Thyroid gland (tissue), 4 donors: ENCODE measurements at places on chromosomes 4 and X. TPM values are rescaled to one million over a fixed set of nuclear protein-coding genes. Genes with fewer than 3 reads are reported as not detected.

GRCh38 chrX:42809569-42809968 is 31.6 kb upstream of the PPP1R2C start:
- no peak overlapping the region for H3K4me3 ChIP-seq
- DNase-seq: no peak
- H3K4me1 ChIP-seq: no peaks in the 10 kb centered on the region
- H3K27ac ChIP-seq: no peak overlapping the region

DNA sequence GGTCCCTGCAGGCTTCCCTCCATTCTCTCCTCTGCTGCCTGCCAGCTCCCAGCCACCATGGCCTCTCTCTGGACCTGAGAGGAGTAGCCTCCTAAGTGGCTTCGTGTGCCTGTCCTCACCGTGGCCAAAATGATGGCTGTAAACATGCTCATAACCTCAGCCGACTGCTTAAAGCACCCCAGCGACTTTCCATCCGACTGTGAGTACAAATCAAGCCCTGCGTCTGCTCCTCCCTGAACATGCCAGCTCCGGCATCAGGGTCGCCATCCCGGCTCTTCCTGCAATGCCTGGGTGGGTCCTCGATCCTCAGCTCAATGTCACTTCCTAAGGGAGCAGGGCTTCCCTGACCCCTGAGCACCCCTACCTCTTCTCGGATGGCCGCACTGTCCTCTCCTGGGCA is 3.3 kb upstream of the SORCS2 start:
- DNase-seq: no peak
- H3K36me3 ChIP-seq: no peaks in the 10 kb centered on the region
- no peak overlapping the region for H3K4me3 ChIP-seq
- peaks cover 17% of the 10 kb centered on the region for H3K4me1 ChIP-seq
- H3K27me3 ChIP-seq: no peaks in the 10 kb centered on the region

GRCh38 chr4:13597604-13598003 is 29.9 kb downstream of the BOD1L1 start:
- no peaks in the 10 kb centered on the region for H3K27me3 ChIP-seq
- H3K4me3 ChIP-seq: no peak overlapping the region
- no peak for DNase-seq

DNA sequence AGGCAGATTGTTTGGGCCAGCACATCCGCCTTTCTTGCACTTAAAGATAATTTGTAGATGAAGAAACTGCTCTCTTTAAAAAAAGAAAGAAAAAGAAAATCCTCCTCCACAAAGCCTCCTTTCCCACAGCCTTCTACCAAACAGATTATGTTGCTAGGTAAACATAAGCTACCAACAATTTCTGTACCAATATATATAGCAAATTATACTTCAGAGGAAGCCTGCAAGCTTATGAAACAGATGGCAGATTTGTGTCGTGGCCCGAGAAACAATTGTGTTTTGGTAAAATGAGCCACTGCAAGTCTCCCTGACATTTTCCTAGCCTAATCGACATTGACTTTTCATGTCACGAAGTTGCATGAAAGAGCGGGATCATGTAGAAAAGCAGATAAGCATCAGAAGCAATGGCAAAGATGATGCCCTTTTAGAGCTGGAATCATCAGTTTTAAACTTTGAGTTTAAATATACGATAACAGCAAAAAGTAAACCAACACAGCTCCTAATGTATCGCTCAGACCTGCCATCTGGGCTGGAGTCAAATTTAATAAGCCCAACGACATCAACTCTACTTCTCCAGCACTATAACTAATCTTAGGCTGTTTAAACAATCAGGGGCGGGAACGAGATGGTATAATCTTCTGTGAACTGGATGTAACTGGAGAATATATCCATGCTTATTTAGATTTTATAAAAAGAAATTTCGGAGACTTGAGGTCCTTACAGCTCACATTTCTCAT is 94.9 kb upstream of the PLAC1 start:
- DNase-seq: no peak
- H3K36me3 ChIP-seq: no peaks in the 10 kb centered on the region
- H3K4me3 ChIP-seq: no peak overlapping the region
- H3K4me1 ChIP-seq: no peaks in the 10 kb centered on the region

DNA sequence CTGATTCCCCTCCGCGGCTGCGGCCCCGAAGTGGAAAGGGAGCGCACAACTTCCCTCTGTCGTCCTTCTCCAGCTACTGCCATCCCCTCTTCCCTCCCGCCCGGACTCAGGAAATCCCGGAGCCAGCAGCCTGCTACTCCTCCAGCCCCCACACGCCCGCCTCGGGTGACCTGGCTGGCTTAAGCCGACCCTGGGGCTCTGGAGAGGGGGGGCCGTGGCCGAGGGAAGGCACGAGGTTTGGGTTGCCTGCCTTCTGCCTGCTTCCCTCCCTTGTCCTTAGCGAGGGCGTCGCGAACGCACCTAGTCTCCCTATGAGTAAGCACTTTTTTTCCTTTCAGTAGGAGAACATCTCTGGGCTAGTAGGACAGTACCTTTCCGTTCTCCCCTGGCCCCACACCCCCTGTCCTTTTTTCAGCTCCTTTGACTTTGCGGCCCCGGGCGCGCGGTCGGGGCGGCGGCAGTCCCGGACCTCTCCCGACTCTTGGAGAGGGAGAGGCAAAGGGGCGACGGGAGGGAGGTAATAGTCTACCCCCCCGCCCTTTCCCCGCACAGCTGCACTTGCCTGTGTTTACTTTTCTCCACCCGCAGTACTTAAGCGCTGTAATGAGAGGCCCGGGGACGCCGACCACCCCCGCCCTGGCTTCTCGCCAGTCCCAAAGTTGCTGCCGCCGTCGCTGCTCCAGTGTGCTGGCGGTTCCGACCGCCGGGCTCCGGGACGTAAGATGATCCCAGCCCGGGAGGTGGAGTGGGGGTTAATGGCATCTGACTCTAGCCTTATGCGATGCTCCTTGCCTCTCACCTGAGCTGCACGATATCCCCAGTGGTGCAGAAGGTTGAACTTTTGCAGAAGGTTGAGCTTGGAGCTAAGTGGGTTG is 868 bp downstream of the PLS3 start:
- peak overlapping the region; percentile 92 for H3K27ac ChIP-seq
- H3K27me3 ChIP-seq: no peaks in the 10 kb centered on the region
- peak; percentile 73 for DNase-seq
- H3K36me3 ChIP-seq: no peaks in the 10 kb centered on the region
- peaks cover 12% of the 10 kb centered on the region for H3K4me1 ChIP-seq
- peak overlapping the region; percentile 45 for H3K4me3 ChIP-seq

DNA sequence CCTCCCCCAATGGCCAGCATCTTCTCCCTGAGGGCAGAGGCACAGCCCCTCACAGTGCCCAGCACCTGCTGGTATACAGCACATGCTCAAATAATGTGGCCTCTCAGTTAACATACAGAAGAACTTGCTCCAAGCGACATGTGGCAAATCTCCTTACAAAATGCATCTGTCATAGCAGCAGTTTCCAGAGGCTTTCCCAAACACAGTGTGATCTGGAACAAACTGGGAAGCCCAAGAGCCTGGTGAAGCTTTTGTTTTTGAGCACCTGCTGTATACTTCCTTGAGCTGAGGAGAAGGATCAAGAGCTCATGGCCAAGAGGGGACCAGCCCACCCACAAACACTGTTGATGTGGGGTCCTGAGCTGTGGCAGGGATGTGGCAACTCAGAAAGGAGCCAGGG is 34.8 kb upstream of the HTRA3 start:
- no peak overlapping the region for H3K4me3 ChIP-seq
- peaks cover 8% of the 10 kb centered on the region for H3K36me3 ChIP-seq
- H3K27ac ChIP-seq: no peak overlapping the region
- no peaks in the 10 kb centered on the region for H3K27me3 ChIP-seq
- DNase-seq: no peak

DNA sequence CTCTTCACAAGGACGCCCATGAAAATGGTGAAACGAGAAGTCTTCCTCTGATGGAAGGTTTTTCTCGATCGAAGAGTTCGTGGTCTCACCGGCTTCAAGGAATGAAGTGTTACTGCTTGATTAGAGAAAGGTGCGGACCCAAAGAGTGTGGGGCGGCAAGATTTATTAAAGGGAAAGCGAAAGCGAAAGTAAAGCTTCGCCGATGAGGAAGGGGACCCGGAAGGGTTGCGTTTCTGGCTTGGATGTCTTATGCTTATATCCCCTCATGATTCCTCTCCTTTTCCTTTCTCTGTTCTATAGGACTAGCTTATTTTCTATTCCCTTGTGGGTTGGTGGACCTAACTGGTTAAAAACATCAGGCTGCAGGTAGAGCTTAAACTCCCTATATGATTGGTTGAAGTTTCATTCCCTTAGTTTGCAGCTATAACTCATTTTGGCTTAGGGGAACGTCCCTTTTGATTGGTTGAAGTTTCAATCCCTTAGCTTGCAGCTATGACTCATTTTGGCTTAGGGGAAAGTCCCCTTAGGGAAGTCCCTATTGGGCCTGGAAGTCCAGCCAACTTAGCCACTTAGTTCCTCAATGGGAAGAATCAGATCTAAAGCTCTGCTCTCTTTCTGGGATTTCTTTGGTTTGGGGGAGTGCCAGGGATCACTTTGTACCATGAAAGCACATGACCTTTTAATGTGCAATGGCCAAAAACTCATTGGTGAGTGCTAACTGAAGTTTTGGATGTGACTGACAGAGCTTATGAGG is 1025.0 kb upstream of the PCDH10 start:
- no peaks in the 10 kb centered on the region for H3K4me1 ChIP-seq
- no peaks in the 10 kb centered on the region for H3K27me3 ChIP-seq
- DNase-seq: no peak

DNA sequence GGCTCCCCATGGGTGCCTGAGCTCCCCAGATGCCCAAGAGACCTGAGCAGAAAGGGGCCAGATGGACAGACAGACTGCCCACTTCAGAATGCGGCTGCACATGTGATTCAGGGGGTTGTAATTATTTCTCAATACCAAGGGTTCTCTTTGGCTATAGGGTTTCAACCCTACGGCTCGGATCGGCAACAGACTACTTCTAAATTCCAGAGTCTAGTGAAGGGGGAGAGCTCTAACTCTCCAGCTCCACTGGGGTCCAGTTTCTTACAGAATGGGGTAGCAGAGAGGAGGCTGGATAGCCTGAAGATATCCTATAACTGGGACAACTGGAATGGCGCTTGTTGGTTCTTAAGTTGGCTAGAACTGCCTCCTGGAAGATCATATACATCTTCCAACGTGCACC is 136.3 kb downstream of the MGST2 start:
- no peaks in the 10 kb centered on the region for H3K36me3 ChIP-seq
- H3K4me1 ChIP-seq: no peaks in the 10 kb centered on the region
- H3K4me3 ChIP-seq: no peak overlapping the region
- DNase-seq: no peak
- H3K27me3 ChIP-seq: no peaks in the 10 kb centered on the region

GRCh38 chr4:179626687-179627086 is 2184.4 kb upstream of the AGA start:
- H3K27ac ChIP-seq: no peak overlapping the region
- no peaks in the 10 kb centered on the region for H3K36me3 ChIP-seq
- no peaks in the 10 kb centered on the region for H3K27me3 ChIP-seq

GRCh38 chrX:149060921-149061320 is 444.2 kb downstream of the IDS start:
- DNase-seq: no peak
- no peaks in the 10 kb centered on the region for H3K4me1 ChIP-seq
- H3K27me3 ChIP-seq: no peaks in the 10 kb centered on the region
- no peaks in the 10 kb centered on the region for H3K36me3 ChIP-seq
- no peak overlapping the region for H3K27ac ChIP-seq
- no peak overlapping the region for H3K4me3 ChIP-seq

DNA sequence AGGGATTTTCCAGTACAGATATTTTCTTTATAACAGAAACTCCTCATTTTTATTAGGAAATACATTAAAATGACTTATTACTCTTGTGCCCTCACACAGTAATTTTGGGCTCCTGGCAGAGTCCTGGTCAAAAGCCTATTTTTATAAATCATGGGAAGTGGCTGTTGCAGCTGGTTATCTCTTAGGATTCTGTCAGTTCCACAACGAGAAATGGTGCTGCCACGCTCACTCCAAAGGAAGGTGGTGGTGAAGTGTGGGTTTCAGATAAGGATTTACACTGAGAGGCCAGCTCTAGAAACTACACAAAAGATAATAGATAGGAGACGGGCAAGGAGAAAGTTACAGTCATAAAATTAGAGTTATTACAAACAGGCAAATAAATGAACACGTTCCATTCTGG is 159.2 kb upstream of the FAM241A start:
- H3K36me3 ChIP-seq: no peaks in the 10 kb centered on the region
- DNase-seq: no peak
- H3K4me3 ChIP-seq: no peak overlapping the region

DNA sequence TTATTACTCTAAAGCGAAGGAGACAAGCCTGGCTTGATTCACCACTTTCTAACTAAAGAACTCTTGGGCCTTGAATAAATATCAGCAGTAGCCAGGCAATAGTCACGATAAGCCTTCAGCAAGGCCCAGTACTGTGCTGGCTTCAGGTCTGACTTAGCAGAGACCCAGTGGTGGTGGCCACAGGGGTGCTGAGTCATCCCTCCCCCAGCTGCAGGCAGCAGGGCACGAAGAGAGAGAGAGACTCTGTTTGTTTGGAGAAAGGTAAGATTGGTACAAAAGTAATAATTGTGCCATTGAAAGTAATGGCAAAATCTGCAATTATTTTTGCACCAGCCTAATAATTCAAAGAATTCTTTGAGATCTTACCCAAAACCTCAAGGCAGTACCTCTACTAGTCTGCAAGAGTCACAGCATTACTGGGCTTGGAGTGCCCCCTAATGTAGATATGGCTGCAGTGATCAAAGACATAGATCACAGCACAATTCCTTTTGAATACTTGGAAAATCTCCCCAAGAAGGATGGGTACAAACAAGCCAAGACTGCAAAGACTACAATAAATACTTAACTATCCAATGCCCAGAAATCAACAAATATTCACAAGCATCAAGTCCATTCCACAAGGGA is 159.5 kb upstream of the USP38 start:
- H3K4me1 ChIP-seq: no peaks in the 10 kb centered on the region
- H3K4me3 ChIP-seq: no peak overlapping the region
- no peak overlapping the region for H3K27ac ChIP-seq
- no peaks in the 10 kb centered on the region for H3K27me3 ChIP-seq
- DNase-seq: no peak

DNA sequence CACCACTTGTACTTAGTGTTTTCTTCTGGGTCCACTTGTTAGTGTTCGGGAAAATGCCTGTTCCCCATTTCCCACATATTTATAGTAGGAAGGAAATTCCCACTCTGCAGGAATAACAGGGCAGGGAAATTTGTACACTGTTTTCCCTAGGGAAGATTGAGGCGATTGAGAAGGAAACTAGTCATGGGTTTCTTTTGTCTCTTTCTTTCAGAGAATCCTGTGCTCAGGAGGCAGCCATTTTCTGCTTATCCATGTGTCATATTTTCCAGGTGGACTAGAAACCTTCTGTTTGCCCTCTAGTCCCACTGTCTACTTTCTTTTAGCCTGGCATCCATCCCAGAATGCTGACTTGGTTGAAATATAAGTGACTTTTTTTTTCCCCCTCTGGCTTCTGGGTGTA is 299.1 kb upstream of the ANKRD50 start:
- no peak overlapping the region for H3K4me3 ChIP-seq
- no peaks in the 10 kb centered on the region for H3K27me3 ChIP-seq
- no peaks in the 10 kb centered on the region for H3K36me3 ChIP-seq
- DNase-seq: no peak
- no peak overlapping the region for H3K27ac ChIP-seq

- no peaks in the 10 kb centered on the region for H3K27me3 ChIP-seq
- no peaks in the 10 kb centered on the region for H3K36me3 ChIP-seq
- DNase-seq: peak; percentile 32
- H3K27ac ChIP-seq: no peak overlapping the region
These were observed 1.5 kb upstream of the PAPSS1 start for GRCh38 chr4:107721436-107722100.

Gene MAGEE1
- total RNA-seq: 4.2 TPM

Gene IQSEC2
- 17.2 TPM for total RNA-seq

Gene MAGEA2
- not detected for total RNA-seq

Gene MAGEA2B
- not detected for total RNA-seq

Gene BTC
- total RNA-seq: 6.2 TPM

Gene GRPR
- not detected for total RNA-seq

Gene OCIAD2
- total RNA-seq: 55.6 TPM

Gene PABPC5
- total RNA-seq: 4.7 TPM
